NCI-H1417 treated with DMSO at 0.1 percent for 48 hours (cell line): ENCODE measurements at places on chromosomes 2 and 18.

DNA sequence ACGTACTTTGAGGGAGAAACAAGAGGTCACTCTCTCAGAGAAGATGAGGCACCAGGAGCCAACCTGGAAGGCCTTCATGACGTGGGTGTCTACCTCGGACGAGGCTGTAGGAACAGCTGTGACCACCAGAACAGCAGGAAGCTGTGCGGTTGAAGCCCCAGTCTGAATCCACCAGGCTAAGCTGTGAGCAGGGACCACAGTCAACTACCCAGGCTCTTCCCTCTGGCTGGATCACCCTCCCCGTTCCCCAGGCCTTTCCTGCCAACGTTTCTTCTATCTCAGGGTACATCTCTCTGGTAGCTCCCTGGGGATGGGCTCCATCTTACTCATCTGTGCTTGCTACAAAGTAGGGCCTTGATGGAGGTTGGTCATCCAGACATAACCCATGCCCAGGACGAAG, 36.8 kb upstream of the CYP27C1 start:
- DNase-seq = no peak

GRCh38 chr2:182594286-182594685, 121.8 kb upstream of the DNAJC10 start:
- DNase-seq = no peak

- no peak for DNase-seq
Measured at GRCh38 chr2:129015397-129016285, 697.0 kb upstream of the HS6ST1 start.

DNA sequence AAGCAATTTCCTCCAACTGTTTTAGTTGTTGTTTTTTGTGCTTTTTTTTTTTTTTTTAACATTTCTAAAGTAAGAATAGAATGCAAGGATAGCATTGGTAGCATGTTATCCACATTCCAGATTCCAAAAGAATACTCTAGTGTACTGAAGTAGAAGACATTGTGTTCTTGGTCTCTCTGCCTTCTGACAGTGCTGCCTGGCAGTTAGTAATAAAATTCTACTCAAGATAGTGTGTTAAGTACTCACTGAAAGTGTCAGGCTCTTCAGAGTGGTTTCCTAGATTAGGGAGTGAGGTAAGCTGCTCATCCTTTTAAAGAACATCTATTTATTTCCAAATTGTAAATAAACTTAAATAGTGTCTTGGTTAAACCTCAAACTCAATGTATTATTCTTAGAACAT, 253.7 kb downstream of the HNMT start:
- no peak for DNase-seq

DNA sequence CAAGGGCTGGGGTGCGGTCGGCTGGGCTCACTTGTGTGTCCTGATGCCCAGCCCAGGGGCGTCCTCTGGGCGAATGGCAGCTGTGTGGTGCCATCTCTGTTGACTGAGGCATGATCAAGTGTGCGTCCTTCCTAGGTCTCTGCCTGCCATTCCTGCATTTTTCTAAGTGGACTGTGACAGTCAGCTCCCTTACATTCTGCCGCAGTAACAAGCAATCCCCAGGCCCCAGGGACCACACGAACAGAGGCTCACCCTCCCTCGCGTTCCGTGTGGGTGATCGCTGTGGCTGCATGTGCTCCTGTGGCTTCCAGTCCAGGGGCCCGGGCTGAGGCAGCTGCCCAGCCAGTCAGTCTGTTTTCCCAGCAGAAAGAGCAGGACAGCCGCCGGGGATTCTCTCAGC, 17.8 kb downstream of the D2HGDH start:
- no peak for DNase-seq

DNA sequence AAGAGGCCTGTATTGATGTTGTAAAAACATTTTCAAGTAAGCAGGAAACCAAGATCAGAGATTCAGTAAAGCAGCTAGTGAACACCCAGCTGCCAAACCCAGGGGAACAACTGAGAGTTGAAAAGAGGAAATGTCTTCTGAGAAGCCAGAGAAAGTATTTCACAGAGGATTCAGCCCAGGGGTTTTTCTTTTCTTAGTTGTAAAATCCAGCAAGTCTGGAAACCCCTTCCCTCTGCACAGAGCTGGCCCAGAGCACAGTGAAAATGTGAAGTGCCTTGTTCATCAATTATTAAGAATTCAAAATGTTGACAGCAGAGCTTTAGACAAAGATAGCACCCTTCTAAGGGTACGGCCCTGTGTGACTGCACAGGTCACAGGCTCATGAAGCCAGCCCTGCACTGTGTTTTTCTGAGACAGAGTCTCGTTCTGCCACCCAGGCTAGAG, 28.4 kb downstream of the AFF3 start:
- DNase-seq = no peak

DNA sequence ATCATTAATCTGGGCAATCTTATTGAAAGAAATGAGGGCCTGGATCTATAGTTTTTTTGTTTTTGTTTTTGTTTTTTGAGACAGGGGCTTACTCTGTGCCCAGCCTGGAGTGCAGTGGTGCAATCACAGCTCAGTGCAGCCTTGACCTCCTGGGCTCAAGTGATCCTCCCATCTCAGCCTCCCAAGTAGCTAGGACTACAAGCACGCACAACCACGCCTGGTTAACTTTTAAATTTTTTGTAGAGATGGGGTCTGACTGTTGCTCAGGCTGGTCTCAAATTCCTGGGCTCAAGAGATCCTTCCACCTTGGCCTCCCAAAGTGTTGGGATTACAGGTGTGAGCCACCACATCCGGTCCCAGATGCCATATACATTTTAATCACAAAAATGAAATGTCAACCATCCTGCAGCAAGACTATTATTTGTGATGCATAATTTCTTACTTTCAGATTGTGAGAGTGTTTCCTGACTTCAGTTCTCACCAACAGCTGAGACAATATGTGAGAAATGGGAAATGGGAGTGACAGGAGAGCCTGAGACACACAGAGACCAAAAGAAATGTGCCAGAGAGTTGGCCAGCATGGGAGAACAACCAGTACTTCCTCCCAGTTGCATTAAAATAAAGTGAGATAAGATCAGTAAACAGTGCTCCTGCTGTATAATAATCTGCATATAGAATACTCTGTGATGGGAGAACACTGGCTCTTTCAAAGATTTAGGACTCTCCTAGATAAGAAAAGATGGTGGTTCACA, 87.6 kb downstream of the METTL8 start:
- DNase-seq = no peak

DNA sequence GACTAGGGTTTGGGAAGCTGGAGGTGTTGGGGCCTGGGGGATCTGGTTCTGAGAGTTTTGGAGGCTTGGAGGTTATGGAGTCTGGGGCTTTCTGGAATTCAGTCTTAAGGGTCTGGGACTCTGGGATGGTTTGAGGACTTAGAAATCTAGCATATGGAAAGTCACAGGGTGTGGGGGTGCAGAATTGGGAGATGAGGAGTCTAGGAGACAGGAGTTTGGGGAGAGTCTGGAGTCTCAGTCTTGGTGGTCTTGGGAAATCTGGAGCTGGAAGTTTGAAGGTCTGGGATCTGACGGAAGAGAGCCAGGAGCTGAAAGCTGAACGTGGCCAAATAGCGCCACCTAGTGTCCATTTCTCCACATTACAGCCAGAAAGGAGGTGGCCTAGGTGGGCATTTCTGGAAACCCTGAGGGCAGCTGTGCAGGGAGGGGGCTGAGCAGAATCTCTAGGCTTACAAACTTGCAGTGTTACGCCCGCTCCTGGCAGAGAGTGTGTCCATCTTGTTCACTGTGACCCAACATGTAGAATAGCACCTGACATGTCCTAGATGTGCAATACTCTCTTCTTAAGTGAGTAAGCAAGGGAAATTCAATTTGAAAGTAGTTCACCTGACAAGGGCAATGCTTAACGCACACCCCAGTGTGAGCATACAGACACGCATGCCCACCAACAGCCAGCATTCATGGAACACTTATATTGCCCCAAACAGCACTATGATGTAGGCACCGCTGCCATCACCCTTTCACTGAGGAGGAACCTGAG, 204.8 kb downstream of the TFCP2L1 start:
- DNase-seq = no peak

DNA sequence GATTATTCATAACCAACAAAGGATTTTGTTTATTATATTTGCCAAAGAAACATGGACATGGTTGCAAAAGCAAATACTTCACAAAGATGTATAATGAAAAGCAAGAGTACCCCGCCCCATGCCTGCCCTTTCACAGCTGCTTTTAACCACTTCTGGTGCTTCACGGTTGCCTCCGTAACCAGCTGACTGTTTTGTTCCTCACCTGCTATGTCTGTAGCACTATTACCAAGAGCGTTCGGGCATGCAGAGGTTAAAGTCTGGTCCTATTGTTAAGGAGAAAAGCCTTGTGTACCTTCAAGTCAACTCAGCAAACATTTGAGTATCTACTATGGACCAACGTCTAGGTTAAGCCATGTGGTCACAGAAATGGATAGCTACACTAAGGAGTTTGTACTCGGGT, 115.2 kb upstream of the FOSL2 start:
- peak; percentile 75 for DNase-seq

- no peak for DNase-seq
Measured at GRCh38 chr2:138703242-138703641, 76.9 kb downstream of the NXPH2 start.

DNA sequence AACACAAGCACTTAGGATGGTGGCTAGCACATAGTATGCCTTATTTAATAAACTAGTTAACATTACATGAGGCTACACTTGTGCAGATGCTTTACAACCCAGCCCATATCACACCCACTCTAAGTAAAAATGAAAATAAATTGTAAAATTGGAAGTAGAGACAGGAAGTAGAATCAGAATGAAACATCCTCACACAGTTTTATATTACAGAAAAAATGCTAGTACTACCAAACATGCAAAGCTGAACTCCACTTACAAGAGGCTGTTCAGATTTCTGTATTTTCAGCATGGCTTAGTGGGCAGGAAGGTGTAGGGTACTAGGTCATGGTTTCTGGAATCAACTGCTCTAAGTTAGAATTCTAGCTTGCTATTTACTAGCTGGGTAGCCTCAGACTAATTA, 18.2 kb upstream of the CRIM1 start:
- no peak for DNase-seq

DNA sequence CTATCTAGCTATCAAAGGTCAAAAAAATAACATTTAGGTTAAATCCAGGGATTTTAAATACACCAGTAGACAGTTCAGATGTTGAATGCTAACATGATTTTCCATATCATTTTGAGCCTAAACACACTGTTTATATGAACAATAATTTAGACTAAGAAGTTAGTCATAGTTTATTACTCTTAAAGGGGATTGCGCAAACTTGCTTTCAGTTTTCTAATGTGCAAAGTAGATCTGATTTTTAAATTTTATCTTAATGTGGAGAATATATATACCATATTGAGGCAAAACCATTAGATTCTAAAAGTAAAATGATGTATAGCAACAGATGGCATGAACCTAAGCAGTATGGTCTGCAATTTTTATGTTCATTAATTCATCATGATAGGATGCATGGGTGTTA, 76.6 kb downstream of the CDH7 start:
- no peak for DNase-seq

DNA sequence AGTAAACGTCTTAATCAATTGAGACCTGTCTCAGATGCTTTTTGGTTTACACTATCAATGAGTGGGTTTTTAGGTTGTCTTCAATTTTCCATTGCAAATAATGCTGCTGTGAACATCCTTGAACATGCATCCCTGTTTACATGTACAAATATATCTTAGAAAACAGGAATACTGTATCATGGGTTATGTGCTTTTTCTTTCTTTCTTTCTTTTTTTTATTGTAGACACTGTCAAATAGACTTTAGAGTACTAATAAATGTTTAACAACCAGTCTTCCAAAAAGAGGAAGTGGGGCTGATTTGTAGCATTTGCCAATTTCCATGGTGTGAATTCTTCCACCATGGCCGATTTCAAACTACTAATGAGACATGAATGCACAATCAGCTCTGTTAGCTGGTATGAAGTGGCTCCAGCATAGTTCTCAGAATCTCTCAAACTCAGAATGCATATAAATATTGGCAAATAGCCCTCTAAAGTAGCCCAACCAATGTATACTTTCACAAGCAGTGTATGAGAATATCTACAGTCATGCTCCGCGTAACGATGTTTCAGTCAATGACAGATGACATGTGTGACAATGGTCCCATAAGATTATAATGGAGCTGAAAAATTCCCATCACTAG, 50.3 kb upstream of the B3GNT2 start:
- DNase-seq = no peak

GRCh38 chr2:102238039-102238756, 51.4 kb downstream of the IL1RL2 start:
- no peak for DNase-seq

DNA sequence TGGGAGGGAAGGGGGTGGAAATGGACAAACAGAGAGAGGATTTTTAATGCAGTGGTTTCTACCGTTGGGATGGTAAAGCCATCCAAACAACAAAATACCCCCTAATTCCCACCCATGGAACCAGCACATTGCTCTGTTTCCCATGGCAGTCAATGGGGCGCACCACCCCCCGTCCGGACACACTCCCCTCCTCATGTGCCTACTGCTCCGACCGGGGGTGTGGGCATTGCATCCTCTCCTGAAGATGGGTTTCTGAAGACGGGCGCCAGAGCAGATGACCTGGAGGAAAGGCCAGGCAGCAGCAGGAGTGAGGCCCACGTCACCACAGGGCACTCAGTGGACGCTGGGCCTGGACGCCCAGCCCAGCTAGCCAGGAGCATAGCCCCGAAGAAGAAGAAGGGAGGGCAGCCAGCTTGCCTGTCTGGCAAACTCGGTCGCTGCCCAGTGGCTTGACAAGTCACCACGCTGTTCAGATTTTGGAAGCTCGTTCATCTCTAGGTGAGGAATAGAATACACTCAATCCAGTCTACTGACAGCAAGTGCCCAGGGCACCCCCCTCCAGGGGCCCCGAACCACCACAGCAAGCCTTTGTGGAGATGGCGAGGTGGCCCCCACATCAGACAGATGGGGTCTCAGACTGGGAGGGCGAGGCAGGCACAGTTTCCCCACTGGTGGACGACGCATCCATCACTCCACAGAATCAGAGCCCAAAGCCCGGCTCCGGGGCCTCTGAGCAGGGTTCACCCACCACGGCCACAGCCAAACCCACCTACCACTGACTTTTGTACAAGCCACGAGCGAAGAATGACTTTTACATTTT, 296.2 kb upstream of the SALL3 start:
- no peak for DNase-seq

DNA sequence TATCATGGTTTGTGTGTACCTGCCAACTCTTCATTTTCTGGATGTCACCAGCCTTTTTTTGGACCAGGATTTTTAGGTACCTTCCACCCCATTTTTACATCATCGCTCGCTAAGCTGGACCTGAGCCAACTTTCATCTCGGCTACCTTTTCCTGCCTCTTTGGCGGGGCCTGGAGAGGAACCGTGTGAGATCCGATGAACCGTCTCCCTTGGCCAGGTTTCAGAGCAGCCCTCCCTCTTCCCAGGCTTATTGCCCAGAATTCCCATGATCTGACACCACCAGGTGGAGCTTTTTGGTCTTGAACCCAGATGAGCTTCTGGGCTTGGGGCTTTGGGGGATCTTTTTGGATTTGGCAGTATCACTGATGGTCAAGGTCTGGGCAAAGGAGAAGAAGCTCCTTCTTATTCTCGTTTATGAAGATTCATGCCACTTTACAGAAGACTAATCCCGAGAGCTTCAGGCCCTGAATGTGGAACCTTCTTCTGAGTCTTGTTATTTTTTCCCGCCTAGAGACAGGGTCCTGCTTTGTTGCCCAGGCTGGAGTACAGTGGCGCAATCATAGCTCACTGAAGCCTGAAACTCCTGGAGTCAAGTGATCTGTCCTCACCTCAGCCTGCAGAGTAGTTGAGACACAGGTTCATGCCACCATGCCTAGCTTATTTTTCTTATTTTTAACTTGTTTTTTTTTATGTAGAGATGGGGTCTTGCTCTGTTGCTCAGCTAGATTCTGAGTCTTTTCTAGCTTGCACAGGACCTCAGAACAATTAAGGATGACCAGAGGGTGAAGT, 50.4 kb downstream of the GATA6 start:
- DNase-seq = no peak

- DNase-seq = no peak
Measured at GRCh38 chr2:201404699-201405280, 46.5 kb downstream of the TRAK2 start.
